ENCODE measurements at places on chromosomes 2 and 18. TPM values are rescaled to one million over a fixed set of nuclear protein-coding genes. Genes with fewer than 3 reads are reported as not detected.

The TNS1 gene
- 45.2 TPM for total RNA-seq

The MAL gene
- total RNA-seq: not detected

The SCN7A gene
- total RNA-seq: 0.90 TPM

The CXCR4 gene
- total RNA-seq: not detected

The SPP2 gene
- not detected for total RNA-seq

The SULT1C2 gene
- not detected for total RNA-seq

The ADAM23 gene
- 3.9 TPM for total RNA-seq

The HOXD1 gene
- total RNA-seq: not detected

The CROCC2 gene
- total RNA-seq: not detected

The NOL4 gene
- total RNA-seq: not detected

- no peak overlapping the region for H3K27ac ChIP-seq
- DNase-seq: no peak
- H3K4me1 ChIP-seq: no peaks in the 10 kb centered on the region
- no peaks in the 10 kb centered on the region for H3K36me3 ChIP-seq
These were observed 232.2 kb downstream of the TRIB2 start for GRCh38 chr2:12948961-12949353.

DNA sequence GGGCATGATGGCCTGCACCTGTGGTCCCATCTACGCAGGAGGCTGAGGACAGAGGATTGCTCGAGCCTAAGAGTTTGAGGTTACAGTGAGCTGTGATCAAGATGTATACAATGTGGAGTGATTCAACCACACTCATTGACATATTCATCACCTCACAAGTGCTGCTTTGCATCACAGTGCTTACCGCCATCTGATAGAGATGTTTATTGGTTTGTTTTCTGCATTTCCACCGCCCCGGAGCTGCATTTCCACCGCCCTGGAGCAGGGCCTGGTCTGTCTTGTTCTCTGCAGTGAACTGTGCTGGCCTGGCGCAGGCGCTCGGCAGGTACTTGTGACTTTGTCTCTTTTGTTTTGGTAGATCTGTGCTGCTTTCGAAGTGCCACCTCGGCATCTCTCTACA lies 96.0 kb downstream of the SMAD7 start:
- H3K4me1 ChIP-seq: peaks cover 7% of the 10 kb centered on the region
- H3K4me3 ChIP-seq: no peak overlapping the region
- H3K27me3 ChIP-seq: no peaks in the 10 kb centered on the region

GRCh38 chr2:182540252-182540651 lies 113.4 kb upstream of the PDE1A start:
- DNase-seq: no peak
- no peak overlapping the region for H3K27ac ChIP-seq
- H3K36me3 ChIP-seq: no peaks in the 10 kb centered on the region
- no peak overlapping the region for H3K4me3 ChIP-seq

DNA sequence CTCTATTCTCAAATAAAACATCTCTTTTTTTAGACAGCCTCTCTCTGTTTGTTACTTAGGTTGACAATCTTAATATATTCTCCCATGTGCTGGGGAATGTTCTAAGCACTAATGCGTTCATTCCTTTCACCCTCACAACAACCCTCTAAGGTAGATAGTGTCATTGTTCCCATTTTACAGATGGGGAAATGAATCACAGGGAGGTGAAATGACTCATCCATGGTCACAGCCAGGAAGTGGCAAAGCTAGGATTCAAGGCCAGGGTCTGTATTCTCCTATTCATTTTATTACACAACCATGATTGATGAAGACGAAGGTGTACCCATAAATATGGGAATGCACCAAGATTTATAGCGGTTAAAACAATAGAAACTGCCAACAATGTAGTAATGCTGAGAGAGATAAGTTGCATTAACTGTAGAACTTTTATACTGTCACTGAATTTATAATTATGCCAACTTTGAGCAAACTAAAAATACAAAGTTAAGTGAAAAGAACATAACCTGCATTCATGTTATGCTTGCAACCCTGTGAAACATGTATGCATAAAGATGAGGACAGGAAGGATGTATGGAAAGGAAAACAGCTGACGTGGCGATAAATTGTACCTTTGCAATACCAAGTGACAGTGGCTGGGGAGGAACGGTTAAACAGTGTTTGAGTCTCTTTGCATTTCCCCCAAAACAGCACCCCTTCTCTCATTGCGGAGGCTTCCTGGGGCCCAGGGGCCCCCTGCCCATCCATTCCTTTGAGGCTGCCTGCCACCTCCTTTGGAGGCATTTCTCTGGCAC lies 257.7 kb upstream of the AGAP1 start:
- no peak for DNase-seq
- H3K4me3 ChIP-seq: no peak overlapping the region
- peaks cover 3% of the 10 kb centered on the region for H3K4me1 ChIP-seq
- no peaks in the 10 kb centered on the region for H3K36me3 ChIP-seq

DNA sequence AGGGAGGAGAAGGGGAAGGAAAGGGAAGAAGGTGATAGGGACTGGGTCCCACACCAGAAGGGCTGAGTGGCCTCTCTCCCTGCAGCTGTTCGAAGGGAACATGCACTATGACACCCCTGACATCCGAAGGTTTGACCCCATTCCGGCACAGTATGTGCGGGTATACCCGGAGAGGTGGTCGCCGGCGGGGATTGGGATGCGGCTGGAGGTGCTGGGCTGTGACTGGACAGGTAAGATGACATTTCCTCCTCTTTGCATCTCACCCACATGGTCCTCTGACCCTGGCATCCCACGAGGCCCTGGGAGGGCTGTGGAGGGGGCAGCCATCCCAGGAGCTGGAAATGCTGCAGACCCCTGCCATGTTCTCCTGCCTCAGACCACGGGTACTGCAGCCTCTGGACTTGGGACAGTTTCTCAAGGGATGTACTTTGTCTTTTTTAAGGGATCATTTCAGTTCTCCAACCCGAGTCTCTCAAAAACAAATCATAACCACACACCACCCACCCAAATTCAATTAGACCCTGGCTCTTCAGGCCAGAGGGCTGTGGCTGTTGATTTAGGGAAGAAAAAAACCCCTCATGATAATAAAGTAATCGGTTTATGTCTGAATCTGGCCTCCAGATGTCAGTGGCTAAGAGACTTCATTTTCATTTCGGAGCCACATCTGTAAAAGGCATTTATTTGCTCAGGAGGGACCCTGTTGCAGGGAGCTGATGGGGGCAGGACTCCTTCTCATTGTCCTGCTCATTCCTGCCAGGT lies 63.5 kb downstream of the NRP2 start:
- no peaks in the 10 kb centered on the region for H3K4me1 ChIP-seq
- DNase-seq: no peak
- peaks cover 80% of the 10 kb centered on the region for H3K36me3 ChIP-seq

DNA sequence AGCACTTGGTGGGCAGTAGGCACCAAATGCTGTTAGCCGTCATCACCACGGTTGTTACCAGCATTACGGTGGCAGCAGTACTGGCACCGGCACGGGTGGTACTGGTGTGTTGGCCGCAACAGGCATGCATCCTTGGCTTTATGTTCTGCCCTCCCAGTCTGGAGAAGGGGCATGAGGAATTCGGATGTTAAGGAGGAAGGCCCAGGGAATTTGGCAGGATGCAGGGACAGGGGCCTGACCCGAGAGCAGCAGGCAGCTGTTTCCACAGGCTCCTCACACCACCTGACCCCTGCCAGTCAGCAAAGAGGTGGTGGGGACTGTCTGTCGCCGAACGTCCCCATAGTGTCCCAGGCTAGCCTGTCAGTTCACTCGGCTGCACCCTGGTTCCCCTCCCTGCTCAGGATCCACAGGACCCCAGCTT lies 79.0 kb downstream of the EDAR start:
- no peak overlapping the region for H3K27ac ChIP-seq
- no peak overlapping the region for H3K4me3 ChIP-seq
- H3K36me3 ChIP-seq: no peaks in the 10 kb centered on the region
- no peak for DNase-seq

DNA sequence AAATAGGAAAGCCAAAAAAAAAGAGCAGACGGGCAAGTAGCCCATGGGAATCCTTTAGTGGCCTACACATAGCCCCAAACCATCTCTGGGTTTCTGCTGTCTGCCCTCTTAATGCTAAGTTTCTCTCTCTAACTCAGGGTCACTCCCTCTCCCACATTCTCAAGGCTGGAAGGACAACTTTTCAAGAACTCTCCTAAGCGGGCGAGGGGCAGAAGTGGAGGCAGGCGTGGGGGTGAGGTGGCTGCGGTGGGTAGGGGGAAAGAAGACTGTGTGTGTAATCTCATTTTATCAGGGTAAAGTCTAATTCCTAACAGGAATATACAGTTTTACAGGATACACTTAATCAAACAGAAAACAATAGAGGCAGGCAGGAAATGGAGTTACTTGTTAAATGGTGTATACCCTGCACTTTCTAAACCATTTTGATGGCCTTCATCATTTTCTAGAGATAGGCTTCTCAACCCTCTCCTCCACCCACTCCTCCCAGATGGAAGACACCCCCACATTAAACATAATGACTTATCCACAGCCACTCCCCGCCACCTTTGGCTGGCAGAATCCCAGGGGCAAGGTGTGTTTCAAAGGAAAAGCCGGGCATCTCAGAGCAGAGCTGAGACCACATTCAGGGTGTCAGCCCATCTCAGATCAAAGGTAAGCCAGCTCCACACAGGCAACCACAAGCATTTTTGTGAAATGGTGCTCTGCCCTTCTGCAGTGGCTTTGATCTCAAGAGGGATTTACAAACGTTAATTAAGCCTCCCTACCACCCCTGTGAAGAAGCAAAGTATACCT lies 6.8 kb downstream of the SMAD7 start:
- DNase-seq: no peak
- peaks cover 54% of the 10 kb centered on the region for H3K4me1 ChIP-seq
- no peaks in the 10 kb centered on the region for H3K27me3 ChIP-seq
- H3K4me3 ChIP-seq: no peak overlapping the region
- no peak overlapping the region for H3K27ac ChIP-seq

- no peaks in the 10 kb centered on the region for H3K27me3 ChIP-seq
- DNase-seq: peak; percentile 54
- H3K36me3 ChIP-seq: no peaks in the 10 kb centered on the region
- no peak overlapping the region for H3K4me3 ChIP-seq
These were observed 37.5 kb downstream of the CMPK2 start for GRCh38 chr2:6828299-6828584.

DNA sequence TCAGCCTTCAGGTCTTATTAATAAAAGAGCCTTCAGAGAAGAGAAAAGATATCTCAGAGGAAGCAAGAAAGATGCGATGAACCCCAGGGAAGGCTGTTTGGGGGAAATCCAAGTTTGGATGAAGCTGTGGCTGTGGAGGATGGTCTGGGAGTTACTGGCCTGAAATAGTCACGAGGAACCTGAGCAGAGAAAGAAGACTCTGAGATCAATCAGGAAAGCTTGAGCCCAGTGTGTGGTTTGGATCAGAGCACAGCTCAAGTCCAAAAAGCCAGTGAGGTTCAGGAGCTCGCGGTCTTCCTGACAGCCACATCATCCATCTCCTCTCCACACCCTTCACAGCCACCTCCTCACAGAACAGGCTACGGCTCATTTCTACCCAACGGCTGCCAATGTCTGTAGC lies 87.4 kb upstream of the SERPINE2 start:
- no peaks in the 10 kb centered on the region for H3K27me3 ChIP-seq
- H3K36me3 ChIP-seq: no peaks in the 10 kb centered on the region
- no peak overlapping the region for H3K27ac ChIP-seq
- H3K4me3 ChIP-seq: no peak overlapping the region
- no peak for DNase-seq

GRCh38 chr2:75157435-75157834 lies 41.9 kb downstream of the TACR1 start:
- no peaks in the 10 kb centered on the region for H3K4me1 ChIP-seq
- no peak for DNase-seq
- no peak overlapping the region for H3K27ac ChIP-seq
- no peaks in the 10 kb centered on the region for H3K27me3 ChIP-seq

DNA sequence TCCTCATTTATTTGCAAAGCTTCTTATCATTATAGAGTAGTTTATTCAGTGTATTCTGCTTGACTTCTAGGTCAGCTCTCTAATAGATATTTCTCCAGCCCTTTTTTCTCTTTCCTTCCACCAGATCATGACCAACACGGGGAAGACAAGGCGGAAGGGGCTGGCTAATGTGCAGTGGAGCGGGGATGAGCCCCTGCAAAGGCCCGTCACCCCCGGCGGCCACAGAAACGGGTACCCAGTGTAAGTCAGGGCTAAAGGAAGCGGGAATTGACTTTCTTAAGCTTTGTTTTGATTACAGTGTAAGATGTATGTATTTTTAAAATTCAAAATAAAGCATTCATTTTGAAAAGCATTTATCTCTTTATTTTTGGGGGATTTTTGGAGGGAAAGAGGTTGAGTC lies 50.7 kb upstream of the B3GNT7 start:
- H3K36me3 ChIP-seq: peaks cover 11% of the 10 kb centered on the region
- peaks cover 13% of the 10 kb centered on the region for H3K4me1 ChIP-seq
- no peak overlapping the region for H3K27ac ChIP-seq
- no peak overlapping the region for H3K4me3 ChIP-seq

GRCh38 chr18:35167857-35168256 lies 73.0 kb upstream of the ZNF397 start:
- DNase-seq: no peak
- H3K36me3 ChIP-seq: no peaks in the 10 kb centered on the region
- no peak overlapping the region for H3K4me3 ChIP-seq

- peaks cover 7% of the 10 kb centered on the region for H3K4me1 ChIP-seq
- no peak for DNase-seq
- H3K27me3 ChIP-seq: no peaks in the 10 kb centered on the region
- no peaks in the 10 kb centered on the region for H3K36me3 ChIP-seq
- no peak overlapping the region for H3K4me3 ChIP-seq
- no peak overlapping the region for H3K27ac ChIP-seq
These were observed 318.4 kb downstream of the TXNL1 start for GRCh38 chr18:56319953-56320352.

- H3K4me3 ChIP-seq: no peak overlapping the region
- H3K36me3 ChIP-seq: no peaks in the 10 kb centered on the region
- H3K27ac ChIP-seq: no peak overlapping the region
- no peak for DNase-seq
- H3K27me3 ChIP-seq: no peaks in the 10 kb centered on the region
- H3K4me1 ChIP-seq: peaks cover 4% of the 10 kb centered on the region
These were observed 184.6 kb upstream of the OSR1 start for GRCh38 chr2:19542796-19543662.

DNA sequence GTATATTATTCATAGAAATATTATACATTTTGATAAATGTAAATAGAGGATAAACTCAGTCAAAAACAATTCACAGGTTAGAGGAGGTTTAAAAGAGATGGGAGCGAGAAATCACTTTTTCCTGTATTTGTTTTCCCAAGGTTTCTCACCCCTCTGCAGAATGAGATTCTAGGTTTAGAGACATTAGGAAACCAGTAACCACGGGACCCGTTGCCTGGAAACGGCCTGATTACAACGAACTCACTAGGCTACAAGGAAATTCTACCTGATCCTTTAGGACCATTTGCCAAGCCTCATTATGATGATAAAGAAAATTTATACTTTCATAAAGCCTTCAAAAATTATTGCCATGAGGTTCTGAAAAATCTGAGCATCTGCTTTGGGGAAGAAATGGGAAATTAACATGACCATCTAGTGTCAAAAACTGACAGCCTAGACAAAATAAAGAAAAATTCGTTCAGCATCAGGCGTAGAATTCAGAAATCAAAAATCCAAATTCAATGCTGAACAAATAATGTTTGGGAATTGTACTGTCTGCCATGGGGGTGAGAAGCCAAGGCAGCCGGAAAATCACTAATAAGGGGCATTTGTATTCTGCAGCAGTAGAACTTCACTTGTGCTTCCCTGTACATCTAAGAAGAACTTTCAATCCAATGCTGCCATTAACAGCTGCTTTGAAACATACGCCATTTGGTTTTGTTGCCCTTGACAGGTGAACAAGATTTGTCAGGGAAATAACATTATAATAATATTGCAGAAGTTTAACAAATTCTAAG lies 262.3 kb downstream of the NRXN1 start:
- no peak overlapping the region for H3K4me3 ChIP-seq
- no peaks in the 10 kb centered on the region for H3K27me3 ChIP-seq
- no peaks in the 10 kb centered on the region for H3K4me1 ChIP-seq
- DNase-seq: no peak
- H3K36me3 ChIP-seq: no peaks in the 10 kb centered on the region

Data from IMR-90 (cell line).